Amniotic epithelial cell (primary cell): ENCODE measurements at places on chromosomes 5 and 9.

DNA sequence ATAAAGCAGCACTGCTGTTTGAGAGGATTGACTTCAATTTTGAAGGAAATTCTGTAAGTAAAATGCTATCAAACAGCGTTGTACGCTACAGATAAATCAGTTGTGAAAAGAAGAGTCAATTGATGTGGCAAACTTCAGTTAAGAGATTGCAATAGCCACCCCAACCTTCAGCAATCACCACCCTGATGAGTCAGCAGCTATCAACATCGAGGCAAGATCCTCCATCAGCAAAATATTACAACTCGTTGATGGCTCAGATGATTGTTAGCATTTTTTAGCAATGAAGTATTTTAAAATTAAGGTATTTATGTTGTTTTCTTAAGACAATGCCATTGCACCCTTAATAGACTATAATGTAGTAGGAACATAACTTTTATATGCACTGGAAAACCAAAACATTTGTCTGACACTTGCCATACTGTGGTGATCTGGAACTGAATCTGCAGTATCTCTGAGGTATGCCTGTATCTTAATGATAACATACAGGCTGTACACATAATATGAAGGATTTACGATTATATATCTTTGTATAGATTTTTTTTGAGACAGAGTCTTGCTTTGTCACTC is 47.5 kb downstream of the VPS13A start:
- DNase-seq: peak; percentile 82

- DNase-seq: no peak
These were observed 236.4 kb downstream of the CAAP1 start for GRCh38 chr9:26656003-26656870.

GRCh38 chr9:87662808-87663528 is 63.0 kb upstream of the CTSL start:
- peak; percentile 90 for DNase-seq

- DNase-seq: peak; percentile 78
These were observed 6.0 kb downstream of the UGCG start for GRCh38 chr9:111902391-111903139.

DNA sequence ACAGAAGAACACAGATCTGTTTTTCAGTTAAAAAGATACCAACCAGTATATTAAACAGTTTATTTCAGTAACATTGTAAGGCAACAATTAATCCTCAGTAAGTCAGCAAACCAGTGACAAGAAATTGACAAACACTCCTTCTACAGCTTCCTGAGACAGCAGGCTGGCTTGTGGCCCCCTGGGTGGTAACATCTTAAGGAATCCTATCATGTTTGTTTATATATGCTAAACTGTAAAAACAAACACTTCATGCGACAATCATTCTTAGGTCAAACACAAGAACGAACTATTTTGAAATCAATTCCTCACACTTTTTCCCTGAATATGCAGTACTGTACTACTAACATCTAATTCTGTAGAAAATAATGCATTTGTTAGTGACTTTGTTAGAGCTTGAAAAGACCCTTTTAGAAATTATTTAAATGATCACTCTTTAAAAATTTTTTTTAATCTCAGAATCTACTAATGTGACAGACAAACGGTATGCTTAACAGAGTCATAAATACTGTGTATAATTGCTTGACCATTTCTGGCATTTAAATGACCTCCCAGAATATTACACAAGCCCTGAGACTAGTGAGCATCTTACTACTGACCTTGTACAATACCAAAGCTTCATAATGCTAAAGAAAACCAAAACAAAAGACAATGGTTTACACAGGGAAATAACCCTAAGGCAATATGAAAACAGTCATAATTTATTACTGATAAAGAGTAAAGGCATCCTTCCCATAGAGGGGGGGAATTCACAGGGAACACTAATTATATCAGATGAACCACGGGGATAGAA is 48.2 kb downstream of the ERMP1 start:
- DNase-seq: peak; percentile 53

DNA sequence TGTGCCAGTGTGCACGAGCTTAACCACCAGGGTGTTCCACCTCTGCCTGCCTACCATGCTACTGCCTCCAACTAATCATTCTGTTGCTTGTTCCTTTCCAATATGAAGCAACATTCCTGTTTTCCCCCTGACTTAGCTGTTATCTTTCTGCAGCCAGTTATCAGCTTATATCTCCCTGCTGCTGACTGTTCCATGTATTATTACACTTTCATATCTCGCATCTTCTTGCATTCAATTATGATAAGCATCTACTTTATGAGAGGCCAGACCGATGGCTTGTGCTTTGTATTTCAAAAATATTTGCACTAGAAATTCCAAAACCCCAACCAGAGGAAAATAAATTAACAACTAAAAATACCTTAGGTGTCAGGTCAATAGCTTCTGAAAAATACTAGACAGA is 394.0 kb upstream of the BRINP1 start:
- DNase-seq: no peak

DNA sequence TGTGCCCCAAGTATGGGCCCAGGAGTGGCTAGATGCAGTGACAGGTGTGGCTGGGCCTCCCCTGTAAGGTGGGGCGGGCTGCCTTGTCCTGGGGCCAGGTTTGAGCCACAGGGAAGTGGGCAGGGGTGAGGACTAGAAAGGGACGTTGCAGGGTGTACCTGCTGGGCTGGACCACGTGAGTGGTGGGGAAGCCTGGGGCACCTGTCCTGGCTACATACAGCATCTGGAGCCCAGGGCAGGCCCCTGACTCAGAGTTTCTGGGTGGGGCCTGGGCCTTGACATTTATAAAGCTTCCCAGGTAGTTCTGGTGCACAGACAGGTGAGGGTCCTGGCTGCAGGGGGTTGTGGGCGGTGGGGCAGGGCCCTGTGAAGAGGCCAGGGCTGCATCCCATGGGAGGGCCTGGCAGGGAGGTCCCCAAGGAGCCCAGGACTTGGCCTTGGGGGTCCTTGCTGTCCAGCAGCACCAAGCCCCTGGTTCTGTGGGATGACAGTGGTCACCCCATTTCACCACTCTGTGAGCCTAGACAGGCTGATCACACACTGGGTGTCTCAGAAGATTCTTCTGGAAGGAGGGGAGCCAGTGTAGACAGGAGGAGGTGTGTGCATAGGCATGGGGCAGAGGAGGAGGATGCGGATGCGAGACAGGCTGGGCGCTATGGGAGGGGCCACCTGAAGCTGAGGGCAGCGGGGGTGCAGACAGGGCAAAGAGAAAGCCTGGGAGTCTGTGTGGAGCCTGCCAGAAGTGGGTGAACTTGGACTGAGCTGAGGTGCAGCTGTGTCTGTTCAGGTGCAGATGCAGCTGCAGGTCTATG is 94.0 kb downstream of the PHF2 start:
- peak; percentile 30 for DNase-seq

GRCh38 chr5:168680395-168680794 is 101.2 kb upstream of the PANK3 start:
- DNase-seq: peak; percentile 21

DNA sequence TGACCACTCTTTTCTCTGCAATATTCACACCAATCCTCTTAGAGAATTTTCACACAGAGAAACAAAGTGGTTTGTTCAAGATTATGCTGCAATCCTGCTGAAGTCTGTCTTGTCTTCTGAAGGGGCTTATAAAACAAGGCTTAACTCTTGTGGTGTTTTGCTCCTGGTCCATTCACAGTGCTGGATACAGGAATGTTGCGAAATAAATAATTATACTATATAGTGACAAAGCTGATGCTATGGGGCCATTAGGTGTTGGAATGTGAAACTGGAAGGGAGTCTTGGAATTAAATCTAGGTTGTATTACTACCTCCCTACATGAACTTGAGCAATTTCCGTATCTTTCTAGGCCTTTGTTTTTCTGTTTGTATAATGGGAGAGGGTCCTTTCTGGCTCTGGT is 170.2 kb downstream of the TRIM32 start:
- no peak for DNase-seq

GRCh38 chr9:128540634-128541360 is 11.6 kb upstream of the SPTAN1 start:
- DNase-seq: peak; percentile 73
